Upper lobe of right lung (tissue), 1 donor: ENCODE measurements at places on chromosomes 1 and 21.

- H3K4me1 ChIP-seq: no peaks in the 10 kb centered on the region
- H3K36me3 ChIP-seq: no peaks in the 10 kb centered on the region
- H3K4me3 ChIP-seq: no peak overlapping the region
These were observed 20.6 kb downstream of the TESK2 start for GRCh38 chr1:45470306-45470798.

DNA sequence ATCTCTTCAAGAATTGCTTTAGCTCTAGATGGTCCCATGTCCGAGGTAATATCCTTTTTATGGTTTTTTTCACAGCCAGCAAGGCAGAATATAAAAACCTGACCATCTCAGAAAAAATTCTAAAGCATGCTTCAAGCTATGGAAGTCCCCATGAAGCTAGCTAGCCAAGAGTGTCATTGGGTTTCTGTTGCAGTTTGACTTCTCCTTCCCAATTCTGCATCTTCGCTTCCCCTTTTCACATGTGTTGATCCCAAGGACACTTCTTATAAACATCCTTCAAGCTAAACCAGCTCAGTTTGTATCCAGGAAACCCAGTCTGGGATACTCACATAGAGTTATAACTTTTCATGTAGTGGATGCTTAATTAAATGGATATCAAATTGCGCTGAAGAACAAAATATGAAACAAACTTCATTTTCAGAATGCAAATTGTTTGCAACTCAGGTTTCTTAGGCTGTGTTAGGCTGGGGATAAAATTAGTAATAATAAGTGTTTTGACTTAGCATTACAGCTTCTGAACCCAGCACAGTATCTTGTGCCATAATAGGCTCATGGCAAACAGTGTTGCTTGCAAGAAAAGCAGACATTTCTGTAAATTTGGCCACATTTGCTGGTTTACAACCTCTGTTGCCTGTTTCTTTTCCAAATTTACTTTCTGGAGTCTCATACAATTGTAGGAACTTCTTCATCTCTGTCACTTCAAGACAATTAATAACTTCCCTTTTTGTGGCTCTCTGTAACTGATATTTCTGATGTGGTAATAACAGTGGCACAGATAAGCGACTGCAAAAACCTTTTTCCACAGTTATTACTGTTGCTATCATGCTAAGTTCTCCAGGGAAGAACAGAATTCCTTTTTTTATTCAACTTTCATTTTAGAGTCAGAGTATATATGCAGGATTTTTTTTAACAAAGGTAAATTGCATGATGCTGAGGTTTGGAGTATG is 53.2 kb downstream of the NCAM2 start:
- H3K4me1 ChIP-seq: no peaks in the 10 kb centered on the region
- no peak overlapping the region for H3K4me3 ChIP-seq
- no peak overlapping the region for H3K27ac ChIP-seq

- DNase-seq: no peak
- no peak overlapping the region for H3K27ac ChIP-seq
- no peaks in the 10 kb centered on the region for H3K27me3 ChIP-seq
- no peak overlapping the region for H3K4me3 ChIP-seq
These were observed 4.7 kb upstream of the ITGB2 start for GRCh38 chr21:44925378-44925755.

DNA sequence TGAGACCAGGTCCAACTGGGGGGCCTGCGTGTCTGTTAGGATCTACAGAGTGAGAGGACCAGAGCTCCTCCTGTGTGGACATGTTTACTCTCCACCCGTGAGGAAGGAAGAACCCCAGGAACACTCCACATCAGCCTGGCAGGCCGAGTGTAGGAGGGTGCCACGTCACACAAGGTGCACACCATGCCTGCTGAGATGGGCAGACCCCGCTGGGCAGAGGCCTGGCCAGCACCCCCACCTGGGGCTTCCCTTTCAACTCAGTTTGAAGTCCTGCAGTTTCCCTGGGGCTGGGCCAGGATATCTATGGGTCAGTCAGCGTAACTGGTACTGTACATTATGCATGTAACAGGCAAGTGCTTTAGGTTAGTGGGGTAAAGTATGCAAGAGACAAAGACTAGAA is 30.1 kb upstream of the PCBP3 start:
- H3K4me3 ChIP-seq: no peak overlapping the region
- H3K4me1 ChIP-seq: no peaks in the 10 kb centered on the region
- DNase-seq: peak; percentile 53
- H3K36me3 ChIP-seq: no peaks in the 10 kb centered on the region
- no peak overlapping the region for H3K27ac ChIP-seq

DNA sequence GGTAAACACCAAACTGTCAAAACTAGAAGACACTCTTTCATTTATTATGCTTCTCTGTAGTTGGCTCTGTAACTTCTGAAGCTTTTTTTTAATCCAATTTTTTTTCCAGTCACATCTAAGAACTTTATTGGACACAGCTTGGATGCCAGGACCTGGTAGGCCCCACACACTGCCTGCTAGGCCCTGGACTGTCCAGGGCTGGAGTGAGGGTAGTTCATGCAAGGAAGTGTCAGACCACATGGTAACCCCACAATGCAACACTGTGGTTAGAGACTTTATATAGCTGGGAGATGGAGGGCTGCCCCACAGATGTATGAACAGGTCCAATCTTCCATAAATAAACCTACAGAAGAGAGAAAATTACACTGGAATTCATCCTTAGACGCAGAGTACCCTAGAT is 7.1 kb downstream of the SLC2A1 start:
- no peak overlapping the region for H3K4me3 ChIP-seq
- no peak for DNase-seq
- peaks cover 17% of the 10 kb centered on the region for H3K4me1 ChIP-seq
- H3K27me3 ChIP-seq: no peaks in the 10 kb centered on the region
- no peak overlapping the region for H3K27ac ChIP-seq

- H3K27me3 ChIP-seq: no peaks in the 10 kb centered on the region
- no peak for DNase-seq
- H3K36me3 ChIP-seq: no peaks in the 10 kb centered on the region
- no peak overlapping the region for H3K27ac ChIP-seq
These were observed 14.7 kb downstream of the KANK4 start for GRCh38 chr1:62304515-62304914.

GRCh38 chr1:106465666-106466065 is 590.8 kb upstream of the PRMT6 start:
- H3K4me3 ChIP-seq: no peak overlapping the region
- no peaks in the 10 kb centered on the region for H3K4me1 ChIP-seq
- no peak overlapping the region for H3K27ac ChIP-seq

DNA sequence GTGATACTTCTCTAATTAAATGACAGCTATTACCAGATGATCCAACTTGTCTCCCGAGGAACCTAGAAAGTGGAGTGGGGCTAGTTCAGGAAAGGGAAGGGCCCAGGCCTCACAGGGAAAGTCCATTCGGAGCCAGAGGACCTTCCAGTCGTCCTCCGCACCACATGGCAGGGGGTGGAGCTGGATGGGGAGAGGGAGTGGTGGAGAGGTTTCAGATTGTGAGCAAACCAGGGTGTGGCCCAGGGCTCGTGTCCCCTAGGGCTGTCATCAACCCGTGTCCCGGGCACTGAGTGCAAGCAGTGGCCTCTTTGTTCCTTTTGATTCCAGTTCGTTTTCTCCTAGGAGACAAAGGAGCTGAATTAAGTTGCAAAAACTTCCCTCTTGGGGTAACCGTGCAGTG is 114.9 kb downstream of the HUNK start:
- no peaks in the 10 kb centered on the region for H3K36me3 ChIP-seq
- H3K27me3 ChIP-seq: no peaks in the 10 kb centered on the region
- DNase-seq: peak; percentile 61
- H3K4me3 ChIP-seq: no peak overlapping the region
- no peaks in the 10 kb centered on the region for H3K4me1 ChIP-seq
- no peak overlapping the region for H3K27ac ChIP-seq

DNA sequence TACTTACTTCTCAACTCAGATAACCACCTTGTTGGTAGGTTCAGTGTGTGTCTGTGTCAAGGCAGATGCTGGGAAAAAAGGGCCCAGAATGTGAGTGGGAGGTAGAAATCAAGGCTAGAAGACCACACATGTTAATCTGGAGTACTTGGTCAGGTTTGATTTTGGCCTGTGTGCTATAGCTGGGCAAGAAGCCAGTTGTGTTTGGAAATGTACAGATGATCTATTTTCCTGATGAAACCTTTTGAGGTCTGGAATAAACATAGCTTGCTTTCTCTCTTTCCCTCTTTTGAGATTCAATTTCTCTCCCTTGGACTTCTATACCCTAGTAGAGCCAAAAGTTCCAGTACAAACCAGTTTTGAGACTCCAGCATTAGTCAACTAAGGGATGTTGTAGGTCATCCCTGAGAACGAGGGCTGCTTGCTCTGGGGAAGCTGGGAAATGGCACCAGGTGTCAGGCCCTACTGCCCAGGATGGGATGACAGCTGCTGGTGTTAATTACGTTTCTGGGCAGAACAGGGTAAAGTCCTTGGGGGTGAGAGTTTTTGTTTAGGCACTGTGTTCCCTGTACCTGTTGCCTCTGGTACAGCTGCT is 15.8 kb downstream of the MAPKAPK2 start:
- no peak overlapping the region for H3K4me3 ChIP-seq
- peaks cover 5% of the 10 kb centered on the region for H3K36me3 ChIP-seq
- H3K27ac ChIP-seq: peak overlapping the region; percentile 9
- DNase-seq: peak; percentile 29

GRCh38 chr1:94538243-94538827 is 3.2 kb downstream of the F3 start:
- H3K36me3 ChIP-seq: peaks cover 19% of the 10 kb centered on the region
- H3K27me3 ChIP-seq: no peaks in the 10 kb centered on the region
- peak overlapping the region; percentile 85 for H3K4me3 ChIP-seq

DNA sequence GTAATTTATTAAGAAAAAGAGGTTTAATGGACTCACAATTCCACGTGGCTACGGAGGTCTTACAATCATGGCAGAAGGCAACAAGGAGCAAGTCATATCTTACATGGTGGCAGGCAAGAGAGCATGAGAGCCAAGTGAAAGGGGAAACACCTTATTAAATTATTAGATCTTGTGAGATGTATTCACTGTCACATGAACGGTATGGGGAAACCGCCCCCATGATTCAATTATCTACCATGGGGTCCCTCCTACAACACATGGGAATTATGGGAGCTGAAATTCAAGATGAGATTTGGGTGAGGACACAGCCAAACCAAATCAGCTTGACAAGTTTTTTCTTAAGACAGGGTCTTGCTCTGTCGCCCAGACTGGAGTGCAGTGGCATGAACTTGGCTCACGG is 14.3 kb downstream of the DAP3 start:
- no peaks in the 10 kb centered on the region for H3K27me3 ChIP-seq
- no peaks in the 10 kb centered on the region for H3K36me3 ChIP-seq
- H3K4me1 ChIP-seq: no peaks in the 10 kb centered on the region

- DNase-seq: no peak
- no peaks in the 10 kb centered on the region for H3K4me1 ChIP-seq
- peaks cover 7% of the 10 kb centered on the region for H3K27me3 ChIP-seq
- H3K4me3 ChIP-seq: no peak overlapping the region
- H3K36me3 ChIP-seq: no peaks in the 10 kb centered on the region
These were observed 110.2 kb downstream of the MATN1 start for GRCh38 chr1:30613188-30613587.

DNA sequence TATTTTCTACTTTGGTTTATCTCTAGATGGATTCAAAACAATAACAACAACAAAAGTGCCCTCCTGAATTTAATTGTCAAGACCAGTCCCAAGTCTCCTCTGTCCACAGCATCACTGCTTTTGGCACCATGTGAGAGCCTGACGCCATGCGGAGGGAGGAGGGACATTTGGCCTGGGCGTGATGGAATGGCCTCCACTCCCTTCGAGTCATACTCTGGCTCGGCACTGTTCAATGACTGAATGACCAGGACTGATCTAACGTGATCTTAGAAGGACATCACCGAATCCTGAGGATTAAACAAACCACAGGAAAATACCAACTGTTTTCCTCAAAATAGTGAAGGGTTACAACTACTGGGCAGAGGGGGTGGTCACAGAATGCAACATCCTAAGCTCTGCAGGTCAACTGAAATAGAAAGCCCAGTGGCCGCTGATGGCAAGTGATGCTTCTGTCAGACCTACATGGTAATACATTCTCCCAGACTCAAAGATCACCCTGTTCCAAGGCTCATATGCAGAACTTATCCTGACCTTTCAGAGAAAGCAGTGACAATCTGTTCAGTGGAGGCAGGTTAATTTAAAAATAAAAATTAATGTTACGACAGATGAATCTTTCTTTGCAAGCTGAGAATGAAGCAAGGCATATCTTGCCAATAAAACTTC is 19.1 kb downstream of the SRSF4 start:
- H3K27me3 ChIP-seq: no peaks in the 10 kb centered on the region
- peaks cover 27% of the 10 kb centered on the region for H3K4me1 ChIP-seq
- no peak for DNase-seq
- no peak overlapping the region for H3K4me3 ChIP-seq

- no peak for DNase-seq
- no peak overlapping the region for H3K27ac ChIP-seq
- no peaks in the 10 kb centered on the region for H3K27me3 ChIP-seq
- no peaks in the 10 kb centered on the region for H3K36me3 ChIP-seq
These were observed 89.0 kb downstream of the SLC16A1 start for GRCh38 chr1:112866981-112867380.

GRCh38 chr1:6796095-6796494 is 10.8 kb downstream of the CAMTA1 start:
- no peak overlapping the region for H3K4me3 ChIP-seq
- no peaks in the 10 kb centered on the region for H3K36me3 ChIP-seq
- DNase-seq: no peak
- H3K27ac ChIP-seq: no peak overlapping the region
- H3K4me1 ChIP-seq: peaks cover 17% of the 10 kb centered on the region
- H3K27me3 ChIP-seq: no peaks in the 10 kb centered on the region

- H3K4me3 ChIP-seq: no peak overlapping the region
- H3K27ac ChIP-seq: no peak overlapping the region
- no peaks in the 10 kb centered on the region for H3K36me3 ChIP-seq
- no peak for DNase-seq
These were observed 49.4 kb upstream of the RGS7 start for GRCh38 chr1:241406421-241406820.

DNA sequence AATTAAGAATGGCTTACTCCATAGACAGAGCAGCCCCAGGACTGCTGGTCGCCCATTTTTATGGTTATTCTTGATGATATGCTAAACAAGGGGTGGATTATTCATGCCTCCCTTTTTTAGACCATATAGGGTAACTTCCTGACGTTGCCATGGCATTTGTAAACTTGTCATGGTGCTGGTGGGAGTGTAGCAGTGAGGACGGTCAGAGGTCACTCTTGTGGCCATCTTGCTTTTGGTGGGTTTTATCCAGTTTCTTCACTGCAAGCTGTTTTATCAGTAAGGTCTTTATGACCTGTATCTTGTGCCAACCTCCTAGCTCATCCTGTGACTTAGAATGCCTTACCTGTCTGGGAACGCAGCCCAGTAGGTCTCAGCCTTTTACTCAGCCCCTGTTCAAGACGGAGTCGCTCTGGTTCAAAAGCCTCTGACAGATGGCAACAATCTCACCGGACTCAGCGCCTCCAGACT is 5.2 kb upstream of the AGPAT3 start:
- no peak overlapping the region for H3K4me3 ChIP-seq
- DNase-seq: no peak
- H3K36me3 ChIP-seq: no peaks in the 10 kb centered on the region
- H3K27ac ChIP-seq: no peak overlapping the region
- H3K27me3 ChIP-seq: no peaks in the 10 kb centered on the region
- no peaks in the 10 kb centered on the region for H3K4me1 ChIP-seq

- H3K27ac ChIP-seq: no peak overlapping the region
- H3K27me3 ChIP-seq: peaks cover 10% of the 10 kb centered on the region
- H3K4me1 ChIP-seq: no peaks in the 10 kb centered on the region
- no peak for DNase-seq
- no peak overlapping the region for H3K4me3 ChIP-seq
- H3K36me3 ChIP-seq: no peaks in the 10 kb centered on the region
These were observed 203.0 kb downstream of the GRIK3 start for GRCh38 chr1:36831186-36831810.
